Heart right ventricle (tissue), 16 donors: ENCODE measurements at places on chromosomes 2 and 18. TPM values are rescaled to one million over a fixed set of nuclear protein-coding genes. Genes with fewer than 3 reads are reported as not detected.

- DNase-seq: peak; percentile 24
Observed at GRCh38 chr2:210170196-210170445, 1.1 kb downstream of the KANSL1L start.

MOCOS gene
- 0.28 TPM for polyA plus RNA-seq

MSTN gene
- polyA plus RNA-seq: 0.04 TPM

SRBD1 gene
- 2.5 TPM for polyA plus RNA-seq

DNA sequence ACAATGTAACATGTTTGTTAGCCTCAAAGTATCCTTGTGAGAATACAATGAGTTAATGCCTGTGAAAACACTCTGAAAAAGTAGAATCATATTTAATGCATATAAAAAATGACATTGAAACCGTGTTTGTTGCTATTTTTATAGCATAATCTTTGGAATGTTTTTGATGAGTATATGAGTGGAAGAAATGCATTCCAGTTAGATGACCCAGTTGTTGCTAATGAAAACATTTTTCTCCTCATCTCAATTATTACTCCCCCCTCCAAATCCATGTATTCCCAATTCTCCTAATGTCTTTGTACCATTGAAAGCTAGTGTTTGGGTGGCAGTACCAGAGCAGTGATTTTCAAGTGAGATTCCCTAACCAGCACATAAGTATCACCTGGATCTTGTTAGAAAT, 67.1 kb upstream of the DSEL start:
- DNase-seq: no peak
